ENCODE measurements at places on chromosomes 11 and 22.

DNA sequence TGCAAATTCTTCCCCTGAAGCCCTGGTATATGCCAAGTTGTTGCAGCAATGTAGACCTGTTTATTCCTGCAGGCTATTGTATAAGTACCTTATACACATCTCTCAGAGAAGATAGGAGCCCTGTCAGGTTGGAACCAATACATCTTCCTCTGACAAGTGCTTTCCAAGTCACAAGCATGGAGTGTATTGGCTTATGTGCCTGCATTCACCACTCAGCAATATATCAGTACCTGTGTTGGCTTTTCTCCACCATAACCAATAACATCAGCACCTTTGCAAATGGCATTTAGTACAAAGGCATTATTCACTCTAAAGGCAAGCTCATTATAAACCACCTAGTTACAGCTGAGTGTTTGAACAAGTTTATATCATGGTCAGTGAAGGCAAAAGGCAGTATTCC lies 611.7 kb upstream of the CNTN5 start:
- no peak for DNase-seq

GRCh38 chr11:93344855-93345333 lies 14.4 kb downstream of the DEUP1 start:
- DNase-seq = no peak

DNA sequence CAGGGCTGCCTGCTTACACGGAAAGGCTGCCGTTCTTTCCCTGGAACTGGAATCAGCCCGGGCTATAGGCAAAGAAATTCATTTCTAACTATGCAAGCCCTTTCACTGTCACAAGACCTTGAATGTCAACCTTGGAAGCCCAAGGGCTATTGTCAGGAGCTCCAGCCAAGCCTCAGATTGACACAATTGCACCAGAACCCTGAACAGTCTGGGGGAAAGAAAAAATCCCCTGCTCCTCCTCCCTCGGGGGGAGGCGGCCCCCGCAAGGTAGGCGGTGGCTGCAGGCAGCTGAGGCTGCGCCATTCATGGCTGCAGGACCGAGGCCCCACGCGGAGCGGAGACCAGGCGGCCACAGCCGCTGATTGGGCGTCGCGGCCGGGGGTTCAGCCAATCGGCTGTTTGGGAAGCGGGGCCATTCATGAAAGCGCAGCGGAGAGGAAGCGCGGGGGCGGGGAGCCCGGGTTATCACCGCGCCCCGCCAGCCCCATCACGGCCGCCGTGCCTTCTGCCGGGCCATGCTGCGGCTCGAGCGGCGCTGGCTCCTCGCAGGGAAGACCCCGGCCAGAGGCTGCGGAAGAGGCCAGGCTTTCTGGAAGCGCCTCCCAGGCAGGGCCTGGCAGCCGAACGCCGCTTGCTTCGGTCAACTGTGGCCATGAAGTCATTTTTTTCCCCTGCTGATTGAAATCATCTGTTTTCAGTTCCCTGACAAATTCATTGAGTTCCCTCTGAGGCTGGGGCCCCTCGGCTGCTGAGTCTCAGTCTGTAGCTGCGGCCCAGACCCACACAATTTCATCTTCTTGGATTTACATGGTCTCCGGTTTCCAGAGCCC lies 38.1 kb upstream of the LINC01488 start:
- peak; percentile 84 for DNase-seq

GRCh38 chr11:94305146-94305545 lies 766 bp downstream of the IZUMO1R start:
- no peak for DNase-seq

All from left renal pelvis (tissue), 4 donors.